Subcutaneous adipose tissue (tissue), 4 donors: ENCODE measurements at places on chromosomes 4 and X. TPM values are rescaled to one million over a fixed set of nuclear protein-coding genes. Genes with fewer than 3 reads are reported as not detected.

Gene ACE2
- total RNA-seq = 5.7 TPM

Gene MAGEB2
- total RNA-seq = not detected

Gene NAP1L5
- total RNA-seq = 4.6 TPM

Gene PRDM8
- total RNA-seq = 8.1 TPM

Gene ARSD
- 27.1 TPM for total RNA-seq

Gene PITX2
- total RNA-seq = not detected

Gene RHOXF2B
- not detected for total RNA-seq

Gene GPR82
- total RNA-seq = 1.4 TPM

Gene ADRA2C
- 0.85 TPM for total RNA-seq

Gene LONRF3
- 22.1 TPM for total RNA-seq

Gene VEGFC
- 12.6 TPM for total RNA-seq

Gene FABP2
- total RNA-seq = not detected

Gene NUP62CL
- total RNA-seq = not detected

Gene ADGRA3
- 33.5 TPM for total RNA-seq

Gene PROM1
- not detected for total RNA-seq

Gene LIMCH1
- total RNA-seq = 28.9 TPM

Gene C4orf54
- not detected for total RNA-seq

Gene MCF2
- not detected for total RNA-seq

Gene ASMT
- not detected for total RNA-seq

Gene SERPINA7
- not detected for total RNA-seq

Gene ARSJ
- total RNA-seq = 1.1 TPM

Gene RPA4
- 3.7 TPM for total RNA-seq

Gene SYN1
- 0.33 TPM for total RNA-seq

Gene MAGED1
- 21.4 TPM for total RNA-seq

Gene PDGFRA
- total RNA-seq = 127 TPM

Gene CXCL1
- 1.8 TPM for total RNA-seq

Gene BEX2
- not detected for total RNA-seq
